ENCODE measurements at places on chromosomes 3 and 15. TPM values are rescaled to one million over a fixed set of nuclear protein-coding genes. Genes with fewer than 3 reads are reported as not detected.

HTR3E gene
- total RNA-seq = not detected

SKOR1 gene
- total RNA-seq = 0.98 TPM

- DNase-seq = no peak
Observed at GRCh38 chr3:129539206-129539605, 3.8 kb upstream of the H1-8 start.

DNA sequence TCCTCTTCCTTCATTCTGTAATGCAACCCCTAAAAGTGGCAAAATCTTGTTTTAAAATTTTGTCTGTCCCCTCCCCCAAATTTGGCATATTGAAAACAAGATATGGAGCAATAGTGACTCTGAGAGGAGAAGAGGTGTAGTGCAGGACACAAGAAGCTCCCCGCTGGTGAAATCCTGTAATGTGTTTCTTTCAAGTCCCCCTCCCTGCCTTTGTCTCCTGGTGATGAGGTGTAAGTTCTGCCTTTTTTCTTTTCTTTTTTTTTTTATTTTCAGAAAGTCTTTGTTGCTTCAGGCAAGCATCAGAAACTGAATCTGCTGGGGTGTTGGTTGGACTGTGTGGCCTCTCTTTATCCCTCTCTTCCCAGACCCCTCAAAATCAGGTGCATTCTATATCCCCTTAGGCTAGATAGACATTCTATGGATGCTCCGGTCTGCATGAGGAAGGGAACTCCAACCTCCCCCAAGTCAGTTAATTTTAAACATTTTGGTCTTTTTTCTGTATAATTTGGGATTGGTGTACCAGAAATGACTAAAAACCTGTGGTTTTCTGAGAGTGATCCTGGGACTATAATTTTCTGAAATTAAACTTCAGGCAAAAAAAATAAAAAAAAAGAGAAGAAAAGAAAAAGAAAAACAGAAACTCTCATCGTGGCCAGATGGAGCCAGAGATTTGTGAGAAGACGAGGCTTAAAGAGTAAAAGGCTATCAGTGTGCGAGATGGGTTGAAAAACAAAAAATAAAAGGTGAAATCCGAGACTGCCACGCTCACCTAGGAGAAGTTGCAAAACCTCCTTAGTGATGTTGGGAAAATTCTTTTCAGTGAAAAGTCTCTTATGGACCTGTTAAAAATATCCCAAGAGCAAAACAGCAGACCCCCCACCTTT is 21.4 kb downstream of the ACKR2 start:
- DNase-seq = no peak

DNA sequence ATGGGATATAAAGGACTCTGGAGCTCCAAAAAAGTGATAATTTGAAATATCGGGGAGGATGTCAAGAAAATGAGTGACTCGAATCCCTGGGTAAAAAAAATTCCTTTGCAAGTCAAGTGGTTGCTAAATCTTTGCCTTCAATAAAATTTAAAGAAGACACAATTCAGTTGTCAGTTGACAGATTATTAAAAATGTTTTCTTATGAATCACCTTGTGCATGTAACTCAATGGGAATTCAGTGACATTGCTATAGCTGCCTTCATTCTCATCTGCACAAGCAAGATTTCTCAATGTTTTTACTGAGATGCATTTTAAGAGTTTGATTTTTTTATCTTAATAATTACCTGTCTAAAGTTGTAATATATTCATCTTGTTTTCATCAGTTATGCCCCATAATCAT is 264.0 kb upstream of the IL12A start:
- no peak for DNase-seq

MESP2 gene
- total RNA-seq = not detected

- DNase-seq = no peak
Observed at GRCh38 chr3:118766306-118766669, 268.4 kb downstream of the IGSF11 start.

PML gene
- total RNA-seq = 103 TPM

GRCh38 chr3:25281732-25282126 is 146.3 kb upstream of the RARB start:
- DNase-seq = no peak

TRANK1 gene
- 16.6 TPM for total RNA-seq

STAB1 gene
- total RNA-seq = 47.7 TPM

GRCh38 chr3:44240061-44240460 is 1.6 kb upstream of the TOPAZ1 start:
- DNase-seq = no peak

GRCh38 chr15:86653344-86654197 is 573.9 kb downstream of the AGBL1 start:
- DNase-seq = no peak

HES1 gene
- total RNA-seq = 110 TPM

- DNase-seq = no peak
Observed at GRCh38 chr15:72502220-72502809, 28.2 kb downstream of the ARIH1 start.

ZFYVE19 gene
- total RNA-seq = 19.4 TPM

GRCh38 chr15:63531586-63531985 is 27.2 kb downstream of the USP3 start:
- no peak for DNase-seq

GRCh38 chr3:55523471-55523870 is 36.4 kb upstream of the WNT5A start:
- DNase-seq = no peak

GRCh38 chr3:149655826-149656574 is 1.8 kb downstream of the WWTR1 start:
- DNase-seq = no peak

DNA sequence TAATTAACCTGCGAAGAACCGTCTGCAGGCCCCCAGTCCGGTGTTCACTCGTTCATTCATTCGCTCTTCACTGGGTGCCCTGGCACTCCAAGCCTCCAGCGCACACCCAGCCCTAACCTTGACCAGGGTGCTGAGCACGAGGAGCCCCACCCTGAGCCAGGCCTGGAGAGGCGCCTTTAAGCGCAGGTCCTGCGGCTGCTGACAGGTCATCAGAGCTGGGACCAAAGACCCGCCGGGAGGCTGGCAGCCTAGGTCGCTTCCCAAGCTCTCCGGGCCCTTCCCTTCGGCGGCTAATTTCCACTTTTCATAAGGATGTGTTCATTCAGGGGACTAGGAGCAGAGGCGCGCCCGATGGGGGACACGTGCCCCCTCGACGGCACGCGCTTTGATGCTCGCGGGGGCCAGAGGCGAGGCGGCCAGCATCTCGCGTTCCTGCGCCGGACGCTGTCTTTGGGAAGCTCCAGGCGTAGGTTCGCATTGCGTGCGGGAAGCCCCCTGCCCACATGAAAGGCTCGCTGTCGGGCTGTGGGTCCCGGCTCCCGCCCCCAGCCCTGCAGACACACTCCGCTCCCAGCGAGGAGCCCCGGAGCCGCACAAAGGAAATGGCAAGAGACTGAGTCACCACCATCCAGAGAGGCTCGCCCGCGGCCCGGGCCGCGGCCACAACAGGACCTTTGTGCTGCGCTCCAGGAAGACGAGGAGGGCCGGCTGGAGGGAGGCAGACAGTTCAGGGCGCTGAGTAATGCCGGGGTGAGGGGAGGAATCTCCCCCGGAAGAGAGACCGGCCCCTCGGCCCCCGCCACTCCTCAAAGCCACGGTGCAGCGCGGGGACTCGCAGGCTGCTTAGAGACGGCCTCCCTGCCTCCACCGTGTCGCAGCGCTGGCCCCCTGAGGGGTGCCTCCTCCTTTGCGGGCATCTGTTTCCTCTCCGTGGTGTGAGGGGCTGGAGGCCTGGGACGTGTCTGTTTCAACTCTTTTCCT is 266.4 kb upstream of the HES1 start:
- peak; percentile 29 for DNase-seq

DNA sequence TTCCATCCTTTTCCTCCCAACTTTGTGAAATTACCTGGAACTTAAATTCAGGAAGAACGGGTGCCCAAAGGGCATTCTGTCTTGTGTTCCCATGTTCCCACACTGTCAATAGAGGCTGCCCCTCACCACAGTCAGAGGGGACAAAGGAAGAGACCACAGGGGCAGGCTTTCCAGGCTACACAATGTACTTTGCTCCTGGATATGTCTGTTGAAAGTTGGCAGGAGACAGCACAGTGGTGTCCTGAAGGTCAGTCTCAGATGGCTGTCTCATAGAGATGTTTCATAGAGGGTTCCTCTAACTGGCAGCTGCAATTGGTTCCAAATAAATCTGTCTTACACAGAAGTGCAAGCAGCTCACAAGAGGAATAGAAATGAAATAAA is 107.8 kb upstream of the TGFBR2 start:
- DNase-seq = no peak

SLC2A2 gene
- total RNA-seq = not detected

- no peak for DNase-seq
Observed at GRCh38 chr15:95132774-95133173, 901.4 kb downstream of the MCTP2 start.

ZDHHC23 gene
- total RNA-seq = 7.2 TPM

- no peak for DNase-seq
Observed at GRCh38 chr3:59506191-59506590, 456.4 kb upstream of the CFAP20DC start.

GRCh38 chr3:24648063-24648462 is 153.4 kb upstream of the THRB start:
- no peak for DNase-seq

PDIA3 gene
- total RNA-seq = 109 TPM

STRIT1 gene
- 0.32 TPM for total RNA-seq

OSBPL10 gene
- 26.5 TPM for total RNA-seq

GOLGA6L26 gene
- not detected for total RNA-seq

ZNF717 gene
- 15.1 TPM for total RNA-seq

GRCh38 chr15:68235022-68235421 is 5.5 kb upstream of the CLN6 start:
- DNase-seq = no peak

GRCh38 chr15:70580958-70581357 is 182.4 kb downstream of the UACA start:
- no peak for DNase-seq

GRK7 gene
- total RNA-seq = 0.33 TPM

DNA sequence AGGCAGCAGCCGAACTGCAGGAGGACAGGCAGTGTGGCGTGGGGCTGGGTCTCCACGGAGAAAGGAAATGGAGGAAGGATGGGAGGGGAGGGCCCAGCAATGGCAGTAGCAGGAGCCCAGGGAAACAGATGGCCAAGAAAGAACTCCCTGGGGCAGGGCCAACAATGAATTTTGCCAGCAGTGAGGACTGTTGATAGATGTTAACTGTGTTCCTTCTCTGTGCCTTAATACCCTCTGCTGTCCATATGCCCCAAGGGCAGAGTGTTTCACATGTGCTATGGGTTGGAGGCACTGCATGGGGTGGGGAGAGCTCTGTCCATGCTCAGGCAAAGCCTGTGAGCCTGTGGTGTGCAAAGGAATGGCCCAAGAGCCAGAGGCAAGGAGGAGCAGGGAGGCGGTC is 70.8 kb upstream of the POMGNT2 start:
- DNase-seq = no peak

RASGRF1 gene
- not detected for total RNA-seq

GOLGA6D gene
- total RNA-seq = not detected

DNA sequence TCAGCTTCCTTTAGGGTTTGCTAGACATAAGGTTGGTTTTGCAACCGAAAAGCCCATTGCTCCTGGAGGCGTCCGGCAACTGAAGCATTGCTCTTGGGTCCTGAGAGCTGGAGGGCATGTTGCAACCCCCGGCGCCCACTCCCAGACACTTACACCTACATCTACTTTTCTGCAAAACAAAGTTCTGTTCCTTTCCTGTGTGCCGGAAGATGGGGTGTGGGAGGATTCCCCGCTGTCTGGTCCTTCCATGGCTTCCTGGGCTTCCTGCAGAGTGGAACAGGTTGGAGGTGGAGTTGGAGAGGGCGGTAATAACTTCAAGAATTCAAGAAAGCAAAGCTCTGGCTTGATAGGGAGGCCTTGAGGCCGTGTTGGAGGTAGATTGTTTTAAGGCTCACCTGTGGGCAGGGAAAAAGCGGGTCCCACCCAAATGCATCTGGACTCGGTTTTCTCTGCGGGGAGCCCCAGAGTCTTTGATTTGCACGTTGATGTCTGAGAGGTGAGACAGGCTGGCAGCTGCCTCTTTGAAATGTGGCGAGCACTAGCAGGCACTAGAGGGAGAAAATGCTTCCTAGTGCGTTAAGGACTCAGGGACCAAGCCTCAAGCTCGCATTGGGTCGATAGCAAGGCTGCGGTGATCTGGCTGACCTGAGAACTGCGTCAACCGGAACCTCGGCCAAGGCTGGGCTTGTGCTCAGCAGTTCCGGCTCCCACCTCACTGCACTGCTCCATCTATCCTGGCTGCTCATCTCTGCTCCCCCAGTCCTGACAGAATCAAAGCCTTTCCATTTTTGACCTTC is 39.5 kb downstream of the NR2F2 start:
- no peak for DNase-seq

ZNF502 gene
- total RNA-seq = 9.5 TPM

GRCh38 chr3:101806491-101806890 is 27.5 kb downstream of the NXPE3 start:
- DNase-seq = no peak

DNA sequence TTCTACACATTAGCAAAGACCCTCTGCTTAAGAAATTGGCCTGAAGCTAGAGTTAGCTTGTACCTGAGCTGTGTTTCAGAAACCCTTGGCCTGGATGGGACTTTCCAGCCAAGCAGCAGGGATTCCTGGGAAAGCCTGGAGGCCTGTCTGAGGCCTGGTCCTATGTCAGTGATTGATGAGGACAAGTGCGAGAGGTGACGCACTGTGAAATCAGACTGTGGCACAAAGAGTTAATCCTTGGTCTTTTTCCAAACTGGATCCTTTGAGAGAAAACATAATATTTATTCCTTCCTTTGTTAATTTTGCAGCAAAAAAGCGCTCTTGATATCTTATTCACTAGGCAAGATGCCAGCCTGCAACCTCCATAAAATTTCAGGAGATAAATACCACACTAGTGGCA is 225.0 kb upstream of the ATP11B start:
- DNase-seq = no peak

GRCh38 chr3:13258986-13259514 is 161.1 kb downstream of the NUP210 start:
- DNase-seq = no peak

DNA sequence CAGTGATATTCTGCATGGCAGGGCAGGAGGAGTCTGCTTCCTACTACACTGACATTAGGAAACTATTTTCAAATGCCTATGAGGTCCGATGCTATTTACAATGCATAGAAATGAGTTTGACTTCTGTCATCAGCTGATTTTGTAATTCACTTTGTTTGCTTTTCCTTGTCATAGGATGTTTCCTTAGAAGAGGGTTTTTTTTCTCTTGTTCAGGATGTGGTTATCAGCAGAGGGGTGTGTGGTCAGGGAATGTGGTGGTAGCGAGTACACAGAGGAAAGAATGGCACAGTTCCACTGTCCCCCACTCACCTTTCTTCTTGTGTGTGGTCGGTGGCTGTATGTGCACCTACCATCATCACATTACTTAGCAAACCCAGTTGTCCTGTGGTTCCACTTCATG is 231.5 kb downstream of the LRTM1 start:
- DNase-seq = no peak

DNA sequence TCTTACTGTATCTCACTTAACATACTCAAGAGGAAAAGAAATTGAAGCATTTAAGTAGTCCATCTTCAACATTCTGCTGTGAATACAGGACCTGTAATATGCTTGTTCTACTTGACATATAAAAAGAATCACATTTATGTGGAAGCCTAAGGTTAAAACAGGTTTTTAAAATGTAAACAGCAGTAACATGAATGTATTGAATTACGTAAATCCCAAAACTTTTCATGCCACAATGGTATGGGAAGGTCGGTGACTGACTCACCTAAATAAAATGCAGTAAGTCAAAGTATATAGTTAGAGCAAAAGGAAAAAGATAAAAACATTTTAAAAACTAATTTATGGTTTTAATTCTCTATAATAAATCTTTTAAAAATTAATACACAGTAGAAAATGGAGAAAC is 115.7 kb upstream of the TJP1 start:
- DNase-seq = no peak
